ENCODE measurements at places on chromosomes 1 and 21.

DNA sequence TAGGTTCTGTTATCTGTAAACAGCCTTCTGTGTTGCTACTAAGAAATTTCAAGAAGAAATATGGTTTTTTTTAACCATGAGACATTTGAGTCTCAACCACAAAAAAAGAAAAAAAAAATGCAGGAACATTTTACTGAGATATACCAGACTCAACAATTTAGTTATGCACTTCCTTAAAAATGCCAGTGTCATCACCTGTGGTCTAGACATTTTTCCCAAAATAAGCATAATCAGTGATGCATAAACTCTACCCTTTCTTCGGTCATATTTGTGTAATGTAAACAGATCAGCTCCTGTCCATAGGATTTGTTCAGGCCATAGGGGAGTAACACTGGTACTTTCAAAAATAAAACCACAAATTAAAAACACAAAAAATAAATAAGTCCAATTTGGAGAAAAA is 122.6 kb upstream of the TNFSF4 start:
- DNase-seq = peak; percentile 68

GRCh38 chr21:44949779-44950198 is 10.0 kb downstream of the SLX9 start:
- DNase-seq = peak; percentile 65

DNA sequence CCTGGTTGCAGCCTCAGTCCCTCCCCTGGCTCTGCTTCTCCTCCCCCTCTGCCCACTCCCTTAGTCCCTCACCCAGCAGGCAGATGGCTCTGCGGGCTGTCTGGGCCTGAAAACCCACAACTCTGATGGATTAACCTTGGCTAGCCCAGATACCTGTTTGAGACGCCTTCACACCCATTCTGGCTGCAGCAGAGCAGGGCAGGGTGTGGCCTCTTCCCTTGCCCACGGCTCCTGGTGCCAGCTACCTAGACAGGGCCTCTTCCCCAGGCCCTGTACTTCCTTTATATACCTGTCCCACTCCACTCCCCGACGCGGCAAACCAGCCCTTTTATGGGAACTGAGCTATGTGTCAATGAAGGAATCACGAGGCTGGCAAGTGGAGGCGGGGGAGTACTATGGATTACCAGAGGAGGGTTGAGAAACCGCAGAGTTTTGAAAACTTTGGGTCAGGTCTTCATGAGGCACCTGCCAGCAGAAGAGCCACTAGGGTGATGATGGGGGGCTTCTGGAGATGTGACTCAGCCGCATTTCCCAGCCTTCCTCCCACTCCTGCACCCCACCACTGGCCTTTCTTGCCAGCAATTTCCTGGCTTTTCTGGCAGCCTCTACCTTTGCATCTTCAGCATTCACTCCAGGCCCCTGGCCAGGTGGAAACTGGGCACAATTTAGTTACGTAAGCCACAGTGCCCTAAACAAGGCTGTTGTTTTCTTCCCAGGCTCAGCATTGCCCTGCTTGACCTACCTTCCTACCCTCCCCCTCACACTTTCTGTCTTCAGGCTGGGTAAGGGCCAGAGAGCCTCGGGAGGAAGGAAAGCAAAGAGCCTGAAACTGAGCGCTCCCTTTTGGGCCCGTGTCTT is at the start of gene CHI3L1:
TSS of gene CHI3L1 (minus strand) at position 259 of the 858 bp plus-strand sequence. CDS start at position 178, 81 bp downstream.
- DNase-seq = no peak

- DNase-seq = peak; percentile 24
These were observed 12.8 kb upstream of the PHC2 start for GRCh38 chr1:33443705-33444180.

DNA sequence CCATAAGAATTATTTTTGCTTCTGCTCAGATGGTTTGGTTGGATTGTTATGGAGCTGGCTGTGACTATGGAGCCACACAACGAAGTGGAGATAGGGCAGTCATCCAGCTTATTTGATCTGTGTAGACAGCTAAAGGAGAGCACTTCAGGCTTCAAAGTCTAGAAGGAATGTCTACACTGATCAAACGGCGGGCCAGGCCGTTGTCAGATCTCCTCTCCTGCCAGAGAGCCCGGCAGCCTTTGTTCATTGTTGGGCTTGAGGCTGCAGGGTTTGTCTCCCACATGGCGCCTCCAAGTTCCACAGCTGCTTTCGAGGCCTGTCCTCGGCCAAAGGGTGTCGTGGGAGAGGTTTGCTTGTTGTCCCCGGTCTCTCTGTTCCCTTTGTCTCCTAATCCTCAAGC is 2.8 kb upstream of the STMN1 start:
- DNase-seq = no peak

DNA sequence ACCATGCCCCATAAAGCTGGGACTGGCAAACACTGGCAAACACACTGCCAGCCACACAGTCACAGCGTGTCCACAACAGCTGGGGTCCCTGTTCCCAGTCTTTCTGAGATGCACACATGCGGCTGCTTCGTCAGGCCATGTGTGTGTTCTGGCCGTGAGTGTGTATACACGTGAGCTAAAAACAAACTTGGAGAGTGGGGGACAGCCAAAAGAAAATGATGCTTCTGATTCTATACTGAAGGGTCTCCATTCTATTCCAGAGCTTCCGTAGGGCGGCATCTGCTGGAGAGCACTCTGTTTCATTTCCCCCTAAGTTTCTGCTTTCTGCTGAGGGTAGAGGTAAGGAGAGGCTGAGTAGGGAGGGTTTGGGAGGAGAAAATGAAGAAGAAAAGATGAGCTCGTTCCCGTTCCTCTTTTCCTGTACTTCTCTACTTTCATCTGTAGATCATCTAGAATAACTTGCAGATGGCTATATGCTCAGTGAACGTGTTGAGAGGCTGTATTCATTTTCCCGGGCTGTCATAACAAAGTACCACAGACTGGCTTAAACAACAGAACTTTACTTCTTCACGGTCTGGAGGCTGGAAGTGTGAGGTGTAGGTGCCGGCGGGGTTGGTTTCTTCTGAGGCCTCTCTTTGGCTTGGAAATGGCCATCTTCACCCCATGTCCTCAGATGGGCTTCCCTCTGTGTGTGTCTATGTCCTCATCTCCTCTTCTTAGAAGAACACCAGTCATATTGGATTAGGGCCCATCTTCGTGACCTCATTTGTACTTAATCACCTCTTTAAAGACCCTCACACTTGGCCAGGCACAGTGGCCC is 151.6 kb downstream of the TOMM20 start:
- no peak for DNase-seq

DNA sequence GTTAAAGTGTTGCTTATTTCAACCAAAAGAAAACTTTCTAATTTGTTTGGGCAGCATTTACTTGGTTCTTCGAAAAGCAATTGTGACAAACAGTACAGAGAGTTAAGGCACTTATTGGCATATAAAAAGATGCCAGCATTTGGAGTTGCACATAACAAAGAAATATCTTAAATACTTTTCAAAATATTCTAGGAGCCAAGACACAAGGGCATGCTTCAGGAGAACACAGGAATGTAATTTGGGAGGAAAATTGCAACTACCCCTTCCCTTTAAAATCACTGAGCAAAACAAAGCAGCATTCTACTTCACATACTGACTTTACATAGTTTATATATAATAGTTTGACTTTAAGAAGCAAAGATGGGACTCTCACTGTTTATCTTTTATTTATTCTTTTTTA is 4.6 kb upstream of the TIE1 start:
- DNase-seq = peak; percentile 15

DNA sequence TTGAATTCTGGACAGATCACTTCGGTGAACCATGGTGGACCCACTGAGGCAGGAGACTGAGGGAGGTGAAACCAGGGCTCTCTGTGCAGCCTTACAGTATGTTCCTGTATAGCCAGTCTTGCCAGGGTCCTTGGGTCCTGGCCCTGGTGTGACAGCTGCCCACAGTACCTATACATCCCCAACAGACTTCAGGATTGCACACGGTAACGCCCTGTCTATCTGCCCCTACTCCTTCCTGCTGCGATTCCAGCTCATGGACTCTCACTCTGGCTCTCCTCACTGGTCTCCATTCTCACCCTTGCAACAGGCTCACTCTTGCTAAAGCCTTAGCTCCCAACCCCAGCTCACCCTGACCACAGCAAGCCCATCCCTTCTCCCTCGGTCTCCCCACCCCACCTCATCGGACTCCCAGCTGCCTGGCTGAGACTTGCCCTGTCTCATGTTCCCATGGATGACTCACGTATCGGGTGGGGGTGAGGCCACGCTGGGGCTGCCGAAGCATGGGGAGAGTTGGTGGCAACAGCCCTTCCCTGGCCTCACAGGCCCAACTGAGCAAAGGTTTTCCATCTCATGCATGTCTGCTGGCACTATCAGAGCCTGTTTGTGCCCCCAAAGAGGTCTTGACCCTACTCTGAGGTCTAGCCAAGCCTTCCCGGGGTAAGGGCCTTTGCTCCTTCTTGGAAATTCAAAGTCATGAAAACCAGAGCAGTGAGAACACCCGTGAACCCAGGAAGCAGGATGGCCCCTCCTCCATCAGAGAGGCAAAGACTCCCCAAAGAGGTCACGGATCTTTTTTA is 7.1 kb downstream of the PHLDA3 start:
- peak; percentile 97 for DNase-seq

GRCh38 chr1:88618331-88618730 is 65.7 kb upstream of the PKN2 start:
- DNase-seq = no peak

DNA sequence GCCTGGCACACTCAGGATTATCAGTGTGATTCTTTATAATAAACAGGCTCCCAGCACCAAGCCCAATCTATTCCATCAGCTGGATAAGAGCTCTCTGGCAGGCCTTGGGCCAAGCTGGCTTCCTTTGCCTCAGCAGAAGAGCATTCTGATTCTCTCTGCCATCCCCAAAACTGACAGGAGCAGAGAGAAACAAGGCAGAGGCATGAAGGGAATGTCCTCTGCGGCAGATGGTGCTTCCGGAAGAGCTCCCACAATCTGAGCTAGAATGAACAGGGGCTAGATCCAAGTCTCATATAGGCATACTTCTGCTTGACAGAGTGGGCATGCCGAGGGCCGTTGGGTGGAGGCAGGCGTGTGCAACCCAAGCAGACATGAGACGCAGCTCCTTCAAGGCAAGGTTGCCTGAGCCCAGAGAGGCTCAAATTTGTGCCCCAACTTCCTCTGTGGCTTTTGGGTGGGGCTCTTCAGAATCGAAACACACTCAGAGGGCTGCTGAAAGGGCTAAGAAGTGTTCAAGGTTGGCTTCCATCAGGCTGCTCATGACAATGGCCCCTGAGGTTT is 4.0 kb downstream of the CAPN2 start:
- DNase-seq = peak; percentile 75

DNA sequence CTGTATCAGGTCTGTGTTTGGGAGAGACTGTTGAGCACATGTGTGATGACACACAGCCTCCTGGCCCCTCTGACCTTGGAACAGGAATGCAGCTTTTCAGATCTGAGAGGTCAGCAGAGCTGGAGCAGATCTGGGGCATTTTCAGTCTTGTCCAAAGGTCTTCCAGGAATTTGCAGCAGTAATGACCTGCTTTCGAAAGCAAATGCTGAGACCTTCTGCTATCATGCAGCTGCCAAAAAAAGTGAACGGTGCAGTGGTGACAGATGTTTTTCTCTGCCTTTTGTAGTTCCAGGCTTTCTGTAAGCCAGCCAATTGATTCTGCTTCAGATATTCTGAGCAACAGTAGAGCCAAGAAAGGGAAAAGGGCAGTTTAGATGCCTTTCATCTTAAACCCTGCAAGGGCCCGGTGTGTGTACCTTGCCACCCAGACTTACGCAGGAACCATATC is 137.8 kb upstream of the COA6 start:
- DNase-seq = no peak
